NCI-H146 (cell line): ENCODE measurements at places on chromosomes 16 and 17.

DNA sequence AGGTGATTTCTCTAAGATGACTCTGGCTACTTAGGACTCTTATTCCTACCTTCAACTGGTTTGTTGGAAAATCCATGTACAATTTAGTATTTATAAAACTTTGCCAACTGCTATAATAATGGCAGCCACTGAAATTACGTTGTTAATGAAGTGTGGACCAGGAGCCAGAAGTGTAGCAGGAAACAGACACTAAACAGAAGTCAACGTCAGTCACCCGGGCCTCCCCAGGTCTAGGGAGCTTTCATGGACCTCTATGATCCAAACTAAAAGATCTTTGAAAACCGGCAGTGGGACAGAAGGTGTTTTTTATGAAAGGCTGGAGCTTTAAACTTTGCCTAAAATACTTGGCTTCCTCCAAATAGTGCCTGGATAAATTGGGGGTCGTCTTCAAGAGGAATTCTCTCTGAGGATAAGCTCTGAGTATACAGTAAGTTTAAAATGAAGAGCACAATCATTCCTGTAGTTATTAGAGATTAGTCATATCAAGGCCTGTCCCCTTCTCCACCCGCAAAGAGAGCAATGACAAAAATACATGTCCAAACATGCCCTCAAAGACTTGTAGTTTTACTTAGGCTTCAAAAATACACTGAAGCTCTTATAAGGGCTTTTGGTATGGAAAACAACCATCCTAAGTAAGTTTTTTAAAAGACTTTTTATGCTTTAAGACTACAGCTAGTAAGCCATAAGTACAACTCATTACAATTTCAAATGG lies 34.6 kb downstream of the DCUN1D3 start:
- no peak for DNase-seq

DNA sequence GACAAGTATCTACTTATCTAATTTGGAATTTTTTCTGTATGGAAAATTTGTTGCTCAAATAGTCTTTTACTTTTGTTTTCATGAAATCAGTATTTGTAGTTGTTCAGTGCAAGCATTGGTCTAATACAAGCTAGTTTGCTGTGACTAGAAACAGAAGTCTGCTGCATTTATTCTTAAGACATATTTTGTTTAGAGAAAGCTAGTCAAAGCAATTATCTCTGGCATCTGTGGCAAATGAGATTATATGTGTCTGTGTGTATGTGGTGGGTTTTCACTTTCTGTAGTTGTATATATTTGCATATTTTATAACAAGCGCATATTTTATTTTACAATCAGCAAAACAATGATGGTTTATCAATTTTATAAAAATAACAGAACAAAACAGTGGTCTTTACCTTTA lies 96.0 kb upstream of the SIAH1 start:
- no peak for DNase-seq

DNA sequence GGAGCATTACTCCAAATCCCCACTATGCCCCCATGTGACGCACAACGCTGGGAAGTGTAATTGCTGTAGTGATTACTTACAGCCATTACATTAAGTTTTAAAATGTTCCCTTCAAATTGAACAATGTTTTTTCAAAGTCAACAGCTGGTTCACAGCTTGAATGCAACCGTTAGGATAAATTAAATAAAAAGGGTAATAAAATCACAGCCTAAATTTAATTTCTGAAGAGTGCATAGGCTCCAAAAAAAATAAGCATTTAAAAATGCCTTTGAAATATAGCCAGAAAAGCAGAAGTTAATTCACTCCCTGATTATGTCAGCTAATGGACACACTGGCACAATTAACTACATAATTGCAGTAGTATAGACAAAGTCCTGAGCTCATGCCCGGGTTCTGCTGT lies 50.5 kb upstream of the KDM8 start:
- no peak for DNase-seq

GRCh38 chr16:87974178-87974577 lies 22.9 kb downstream of the BANP start:
- no peak for DNase-seq

DNA sequence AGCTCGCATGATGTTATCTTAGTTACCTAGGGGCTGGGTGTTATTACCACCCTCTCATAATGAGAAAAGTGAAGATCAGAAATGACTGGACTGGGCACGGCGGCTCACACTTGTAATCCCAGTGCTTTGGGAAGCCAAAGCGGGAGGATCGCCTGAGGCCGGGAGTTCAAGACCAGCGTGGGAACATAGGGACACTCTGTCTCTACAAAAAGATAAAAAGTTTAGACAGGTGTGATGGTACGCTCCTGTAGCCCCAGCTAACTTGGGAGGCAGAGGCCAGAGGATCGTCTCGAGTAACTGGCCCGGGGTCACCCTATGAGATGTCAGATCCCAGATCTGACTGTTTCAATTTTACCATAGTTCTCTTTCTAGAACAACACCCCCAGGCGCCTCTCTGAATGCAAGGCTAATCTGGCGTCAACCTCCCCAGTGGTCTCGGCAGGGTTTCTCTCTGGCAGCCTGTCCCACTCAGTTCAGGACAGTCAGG lies 1.9 kb upstream of the CCDC102A start:
- no peak for DNase-seq
